ENCODE measurements at places on chromosomes 12 and 14. TPM values are rescaled to one million over a fixed set of nuclear protein-coding genes. Genes with fewer than 3 reads are reported as not detected.

- DNase-seq: no peak
These were observed 6.1 kb upstream of the FAIM2 start for GRCh38 chr12:49909826-49910225.

DNA sequence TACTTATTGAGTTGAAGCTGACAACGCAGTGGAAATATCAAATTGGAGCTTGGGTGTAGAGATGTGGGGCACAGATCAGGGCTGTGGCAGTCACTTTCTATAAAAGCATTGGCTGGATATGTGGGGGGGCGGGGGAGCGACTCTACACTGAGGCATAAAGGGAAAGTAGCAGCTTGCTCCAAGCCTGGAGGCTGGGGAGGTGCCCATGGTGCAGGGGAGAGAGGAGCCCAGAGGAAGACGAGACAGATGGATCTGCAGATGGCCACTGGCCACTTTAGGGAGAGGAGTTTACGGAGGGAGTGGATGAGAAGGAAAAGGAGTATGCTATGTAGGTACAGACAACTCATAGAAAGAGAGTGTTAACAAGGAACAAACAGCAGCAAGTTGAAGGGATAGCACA is 13.5 kb upstream of the NGB start:
- DNase-seq: no peak

The E2F7 gene
- polyA plus RNA-seq: 7.5 TPM

The BHLHE41 gene
- 2.9 TPM for polyA plus RNA-seq

- DNase-seq: no peak
These were observed 290.3 kb downstream of the NAV3 start for GRCh38 chr12:78120866-78121560.

DNA sequence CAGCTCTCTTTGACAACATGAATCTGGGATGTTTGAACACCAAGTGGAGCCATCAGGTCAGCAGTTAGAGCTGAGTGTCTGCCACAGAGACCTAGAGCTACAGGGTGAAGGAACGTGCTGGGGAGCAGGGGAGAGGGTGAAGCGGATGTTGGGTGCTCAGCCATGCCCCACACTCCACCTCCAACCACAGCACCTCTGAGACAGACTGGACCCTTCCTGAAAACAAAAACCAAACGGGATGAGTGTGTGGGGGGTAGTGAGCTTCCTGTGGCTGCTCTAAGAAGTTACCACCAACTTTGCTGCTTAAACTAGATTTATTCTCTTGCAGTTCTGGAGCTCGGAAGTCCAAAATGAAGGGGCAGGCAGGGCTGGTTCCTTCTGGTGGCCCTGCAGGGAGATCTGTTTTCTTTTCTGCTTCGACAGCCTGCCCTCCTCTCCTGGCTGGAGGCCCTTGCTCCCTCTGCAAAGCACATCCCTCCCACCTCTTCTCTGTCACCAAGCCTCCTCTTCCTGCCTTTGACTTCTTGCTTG is 5.6 kb upstream of the GOLGA3 start:
- DNase-seq: no peak

The CLEC14A gene
- polyA plus RNA-seq: 15.3 TPM

GRCh38 chr12:118023301-118023860 is 6.9 kb downstream of the RFC5 start:
- no peak for DNase-seq

GRCh38 chr14:23284654-23285529 is 1.0 kb downstream of the HOMEZ start:
- no peak for DNase-seq

The TSPAN19 gene
- 1.0 TPM for polyA plus RNA-seq

- DNase-seq: no peak
These were observed 466.4 kb downstream of the MED13L start for GRCh38 chr12:115811045-115811444.

DNA sequence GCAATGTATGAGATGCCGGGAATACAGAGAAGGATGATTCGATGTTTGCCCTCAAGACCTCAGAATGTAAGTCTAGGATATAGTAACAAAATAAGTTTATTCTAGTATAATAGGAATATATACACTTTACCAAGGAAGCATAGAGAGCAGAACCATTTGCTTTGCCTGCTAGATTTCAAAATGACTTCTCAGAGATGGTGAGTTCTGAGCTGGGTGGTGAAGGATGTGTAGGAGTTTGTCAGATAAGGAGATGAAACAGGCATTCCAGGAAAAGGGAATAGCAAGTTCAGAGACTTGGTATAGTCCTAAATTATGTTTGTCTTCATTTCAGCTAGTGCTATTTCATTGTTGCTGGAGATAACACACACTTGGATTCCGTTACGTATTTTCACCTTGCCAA is 655.9 kb downstream of the DIO2 start:
- no peak for DNase-seq

All from right renal cortex interstitium (tissue), 3 donors.